ENCODE measurements at places on chromosomes 2 and 18.

DNA sequence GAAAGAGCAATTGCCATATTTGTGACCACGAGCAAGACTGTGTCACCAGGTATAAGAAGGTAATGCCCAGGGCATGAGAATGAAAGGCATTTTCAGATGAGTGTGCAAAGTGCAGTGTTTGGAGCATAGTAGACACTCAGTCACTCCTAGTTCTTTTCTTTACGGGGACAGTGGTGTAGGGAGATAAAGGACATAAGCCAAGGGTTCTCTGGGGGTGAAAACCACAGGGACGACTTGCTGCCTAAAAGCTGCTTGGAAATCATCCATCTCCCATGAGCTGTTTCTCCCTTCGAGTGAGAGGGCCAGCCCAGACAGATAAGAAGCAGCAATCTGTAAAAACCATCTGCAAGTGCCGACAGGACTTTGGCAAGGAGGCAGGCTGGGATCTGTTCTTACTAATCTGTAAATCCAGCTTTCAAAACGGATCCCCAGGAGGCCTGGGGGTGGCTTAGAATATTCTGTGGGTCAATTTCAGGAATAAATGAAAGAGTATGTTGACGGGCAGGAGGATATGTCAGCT lies 221.6 kb downstream of the LPIN1 start:
- DNase-seq = peak; percentile 48

DNA sequence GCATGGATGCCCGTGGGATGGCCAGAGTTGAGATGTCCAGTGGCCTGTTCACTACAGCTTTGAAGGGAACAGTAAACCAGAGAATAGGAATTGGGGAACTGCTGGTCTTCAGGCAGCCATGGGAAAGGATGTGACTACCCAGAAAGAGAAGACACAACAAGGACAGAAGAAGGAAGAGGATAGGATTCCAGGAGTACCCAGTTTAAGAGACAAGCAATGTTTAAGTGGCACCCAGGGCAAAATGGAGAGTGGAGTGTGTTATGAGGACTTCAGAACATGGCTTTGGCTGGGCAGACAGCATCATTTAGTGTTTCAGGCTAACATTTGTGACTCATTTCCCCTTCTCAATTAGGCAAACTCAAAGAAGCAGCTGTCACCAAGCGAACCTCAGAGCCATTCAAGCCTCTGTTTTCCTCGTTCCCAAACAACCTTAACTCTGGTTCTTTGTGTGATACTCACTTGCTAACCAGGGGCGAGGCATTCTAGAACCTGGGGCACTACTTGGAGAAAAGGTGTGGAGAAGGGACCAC lies 4.0 kb upstream of the FAM124B start:
- DNase-seq = no peak

- no peak for DNase-seq
These were observed 9.3 kb downstream of the NCK2 start for GRCh38 chr2:105754011-105754410.

GRCh38 chr2:128284841-128285240 lies 33.8 kb downstream of the HS6ST1 start:
- no peak for DNase-seq

GRCh38 chr2:171226461-171226860 lies 65.8 kb upstream of the TLK1 start:
- no peak for DNase-seq

DNA sequence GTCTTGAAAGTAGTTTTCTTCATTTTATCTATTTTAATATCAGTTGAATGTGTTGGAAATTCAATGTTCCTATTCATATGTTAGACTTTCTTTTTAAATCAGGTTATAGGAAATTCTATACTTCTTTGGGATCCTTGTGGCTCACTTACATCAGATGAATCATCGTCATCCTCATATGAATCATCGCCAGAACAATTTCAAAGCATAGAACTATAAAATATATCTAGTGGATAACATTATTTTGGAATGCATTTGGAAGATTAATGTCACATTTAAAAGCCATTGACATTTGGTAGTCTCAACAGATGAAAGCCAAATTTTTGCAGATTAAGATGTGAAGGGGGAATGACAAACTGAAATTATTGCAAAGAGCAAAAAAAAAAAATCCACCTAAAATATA lies 94.1 kb downstream of the FAM161A start:
- peak; percentile 27 for DNase-seq

GRCh38 chr2:180124273-180125139 lies 117.4 kb upstream of the CWC22 start:
- peak; percentile 63 for DNase-seq

DNA sequence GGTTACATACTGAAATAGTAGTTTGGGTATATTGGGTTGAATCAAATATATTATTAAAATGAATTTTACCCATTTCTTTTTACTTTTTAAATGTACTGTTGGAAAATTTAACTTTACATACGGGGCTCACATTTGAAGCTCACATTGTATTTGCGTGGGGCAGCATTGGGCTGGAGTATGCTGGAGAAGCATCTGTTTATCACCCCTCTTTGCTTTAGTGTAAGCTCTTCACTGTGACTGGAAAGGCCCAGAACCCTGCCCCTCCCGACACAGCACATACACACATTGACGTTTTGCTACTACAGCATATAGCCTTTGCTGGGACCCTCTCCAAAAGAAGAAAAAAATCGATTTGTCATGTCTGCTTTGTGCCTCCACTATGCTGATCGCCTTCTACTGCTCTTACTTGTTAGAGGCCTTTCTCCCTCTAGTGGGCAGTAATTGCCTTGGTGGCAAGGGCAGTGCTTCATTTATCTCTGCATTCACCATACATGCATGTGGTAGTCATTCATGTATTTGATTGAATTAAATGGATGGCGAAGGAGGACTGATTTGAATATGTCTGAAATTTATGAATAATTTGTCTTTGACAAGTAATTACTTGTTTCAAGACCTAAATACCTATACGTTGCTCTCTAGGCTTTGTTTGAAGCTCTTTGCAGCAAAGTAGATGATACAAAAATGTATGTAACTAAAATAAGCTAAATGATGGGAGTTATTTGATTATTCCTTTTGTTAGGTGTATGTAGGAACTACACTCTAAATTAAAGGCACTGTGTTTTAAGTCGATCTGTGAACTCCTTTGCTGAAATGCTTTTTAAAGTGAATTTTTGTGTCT lies 37.4 kb downstream of the VAPA start:
- DNase-seq = peak; percentile 70

- peak; percentile 69 for DNase-seq
These were observed at the start of gene CAVIN2 for GRCh38 chr2:191846515-191847476. Gene CAVIN2, minus strand, starts transcription at chr2:191847088. Its CDS starts 163 bp downstream, at chr2:191846925.

DNA sequence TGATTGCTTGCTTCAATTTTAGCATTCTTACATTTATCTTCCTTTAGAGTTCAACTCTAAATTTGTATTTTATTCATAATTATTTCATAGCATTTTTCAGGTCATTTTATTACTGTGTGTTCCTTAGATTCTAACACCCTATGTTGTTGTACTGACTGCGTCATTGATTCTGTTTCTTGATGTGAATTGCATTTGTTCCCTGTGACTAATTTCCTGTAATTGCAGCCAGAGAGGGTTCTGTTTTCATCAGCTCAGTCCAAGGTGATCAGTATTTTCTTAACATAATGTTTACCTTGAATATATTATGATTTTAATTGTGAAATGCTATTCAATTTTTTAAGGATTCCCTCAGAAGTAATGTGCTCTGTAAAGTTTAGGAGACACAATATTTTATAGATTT lies 970.2 kb upstream of the PIK3C3 start:
- DNase-seq = no peak

GRCh38 chr18:12639990-12640880 lies 17.7 kb downstream of the SPIRE1 start:
- peak; percentile 61 for DNase-seq

DNA sequence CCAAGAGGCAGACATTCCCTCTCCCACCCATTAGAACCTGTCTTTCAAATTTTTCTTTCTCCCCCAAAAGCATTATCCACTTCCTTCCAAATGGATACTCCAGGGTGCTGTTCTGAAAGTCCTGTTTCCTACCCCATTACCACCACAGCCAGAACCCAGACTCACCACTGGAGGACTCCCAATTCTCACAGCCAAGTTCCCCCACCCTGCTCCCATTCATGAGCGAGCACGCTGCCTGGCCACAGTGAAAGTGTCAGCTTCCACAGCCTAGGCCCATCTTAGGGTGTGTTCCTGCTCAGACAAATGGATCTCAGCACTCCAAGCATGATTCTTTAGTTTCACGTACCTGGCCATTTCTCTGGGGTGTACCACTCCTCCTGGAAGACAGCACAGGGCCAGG lies 3.8 kb upstream of the ANKRD53 start:
- no peak for DNase-seq

DNA sequence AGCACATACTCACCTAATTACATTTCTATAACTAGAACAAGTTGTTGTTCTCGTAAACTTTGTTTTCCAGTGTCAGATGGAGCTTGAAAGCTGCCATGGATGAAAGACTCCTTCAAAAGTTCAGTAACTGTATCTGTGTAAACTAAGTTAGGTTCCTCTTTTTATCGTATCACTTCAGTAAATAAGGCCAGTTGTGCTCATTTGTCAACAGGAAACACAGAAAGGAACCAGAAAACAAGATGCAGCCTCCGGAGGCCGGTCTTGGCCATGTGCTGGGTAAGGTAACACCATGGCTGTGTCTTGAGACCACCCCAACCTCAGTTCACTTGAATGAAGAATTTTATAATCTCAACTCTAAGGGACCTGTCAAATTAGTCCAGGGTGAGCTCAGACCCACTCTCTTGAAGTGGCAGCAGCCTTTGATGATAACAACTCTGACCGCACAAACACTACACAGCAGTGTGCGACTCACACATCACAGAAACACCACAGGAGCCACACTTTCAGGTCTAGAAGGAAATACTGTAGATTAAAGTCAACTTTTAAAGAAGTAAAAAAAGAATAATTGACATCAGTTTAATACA lies 213.8 kb downstream of the AFF3 start:
- DNase-seq = no peak

GRCh38 chr2:31413862-31414550 lies 536 bp downstream of the XDH start:
- DNase-seq = no peak

GRCh38 chr18:2913398-2914005 lies 66.7 kb downstream of the EMILIN2 start:
- DNase-seq = no peak

- no peak for DNase-seq
These were observed 534.2 kb downstream of the ZNF804A start for GRCh38 chr2:185132501-185133041.

DNA sequence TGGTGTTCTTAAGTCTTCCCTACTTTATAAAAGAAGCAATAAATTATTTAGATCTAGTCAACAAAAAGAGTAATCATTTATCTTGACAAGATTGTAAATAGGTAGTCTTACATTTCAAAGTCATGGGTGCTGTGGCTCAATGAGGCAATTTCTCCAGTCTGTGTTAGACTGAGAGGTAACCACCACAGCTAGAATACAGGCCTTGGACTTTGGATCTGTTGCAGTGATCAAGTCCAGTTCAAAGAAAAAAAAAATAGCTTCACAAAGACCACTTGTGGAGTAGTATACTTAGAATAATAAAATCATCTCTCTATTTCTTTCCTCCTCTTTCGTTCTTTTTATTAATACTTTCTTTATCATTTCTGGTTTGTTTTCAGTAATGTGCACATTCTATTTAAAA lies 93.1 kb upstream of the FSIP2 start:
- no peak for DNase-seq

DNA sequence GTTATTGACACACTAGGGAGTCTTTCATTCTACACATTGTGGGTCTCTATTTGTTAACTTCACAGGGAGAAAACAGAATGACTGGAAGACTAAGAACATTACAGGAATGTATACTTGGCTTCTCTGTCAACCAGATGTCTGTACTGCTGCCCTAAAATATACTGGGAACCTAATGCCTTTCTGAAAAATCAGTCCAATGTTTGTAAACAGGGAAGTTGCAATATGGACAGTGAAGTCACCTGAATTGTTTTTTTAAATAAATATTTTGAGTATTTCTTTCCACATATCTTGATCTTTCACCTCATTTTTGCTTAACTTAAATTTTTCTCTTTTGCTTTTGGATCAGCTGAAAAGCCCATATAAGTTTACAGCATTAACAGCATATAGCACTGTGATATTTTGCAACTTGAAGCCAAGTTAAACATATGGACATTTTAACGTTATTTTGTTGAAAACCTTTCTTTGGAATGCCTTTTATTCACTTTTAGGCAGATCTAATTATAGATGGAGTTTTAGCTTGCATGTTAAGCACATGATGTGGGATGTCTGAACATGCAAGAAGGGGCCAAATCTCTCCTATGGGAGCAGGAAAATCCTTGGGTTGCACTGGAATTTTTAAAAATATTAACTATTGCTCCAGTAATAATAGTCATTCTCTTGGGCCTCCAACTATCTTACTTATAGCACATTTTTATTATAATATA lies 137.7 kb upstream of the TWIST2 start:
- DNase-seq = peak; percentile 52

DNA sequence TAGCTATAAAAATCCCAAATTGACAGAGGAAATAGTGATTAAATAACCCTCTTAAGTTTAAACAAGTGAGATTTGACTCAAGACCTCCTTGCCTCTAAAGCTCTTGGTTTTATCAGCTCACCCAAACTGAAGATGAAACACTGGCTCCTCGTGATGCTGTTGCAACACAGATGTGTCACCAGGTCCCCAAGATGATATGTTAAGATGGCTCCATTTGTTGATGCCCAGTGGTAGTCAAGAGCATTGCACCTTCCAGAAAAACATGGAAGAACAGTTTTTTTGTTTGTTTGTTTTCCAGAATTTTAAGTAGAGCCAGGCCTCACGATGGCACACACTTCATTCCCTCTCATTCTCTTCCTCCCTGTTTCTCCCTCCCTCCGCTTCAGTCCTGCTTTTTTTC lies 399.8 kb downstream of the TXNL1 start:
- DNase-seq = no peak

DNA sequence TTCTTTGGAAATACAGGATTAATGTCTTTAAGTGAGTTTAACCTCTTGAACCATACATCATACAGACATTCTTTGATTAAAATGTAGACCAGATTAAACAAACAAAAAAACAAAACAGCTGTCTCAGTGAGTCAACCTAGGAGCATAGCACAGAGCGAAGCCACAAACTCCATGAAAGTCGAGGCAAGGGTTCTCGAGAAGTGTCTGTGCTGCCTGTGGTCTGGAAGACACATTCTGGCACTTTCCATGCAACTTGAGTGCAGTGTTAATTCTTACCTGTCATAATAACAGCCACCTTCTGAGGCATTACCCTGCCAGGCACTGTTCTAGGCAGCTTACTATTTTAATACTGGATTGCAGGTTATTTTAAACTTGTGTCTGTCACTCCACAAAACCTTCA lies 435.5 kb upstream of the MMADHC start:
- DNase-seq = no peak

DNA sequence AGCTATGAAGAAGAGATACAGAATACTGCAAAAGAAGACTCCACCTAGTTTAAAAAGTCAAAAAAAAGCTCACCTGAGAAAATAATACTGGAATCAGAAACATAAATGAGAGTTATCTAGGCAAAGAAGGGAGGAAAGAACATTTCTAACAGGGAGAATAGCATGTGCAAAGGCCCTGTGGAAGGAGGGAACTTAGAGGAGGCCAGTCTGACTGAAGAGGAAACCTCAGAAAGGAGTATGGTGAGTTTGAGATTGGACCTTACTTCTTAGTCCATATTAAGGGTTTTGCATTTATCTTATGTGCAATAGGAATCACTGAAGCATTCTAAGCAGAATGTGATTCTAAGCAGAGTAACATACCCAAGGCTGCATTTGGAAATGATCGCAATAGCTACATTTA lies 193.2 kb downstream of the LNPK start:
- DNase-seq = no peak

- DNase-seq = no peak
These were observed 99.1 kb downstream of the SETBP1 start for GRCh38 chr18:44779753-44780292.

GRCh38 chr2:20929721-20930120 lies 106.8 kb upstream of the LDAH start:
- no peak for DNase-seq

All from GM03348 (cell line).